ENCODE measurements at places on chromosomes 2 and 18.

- ATAC-seq, result peak; percentile 38
Measured at GRCh38 chr2:160110674-160111239, 48.3 kb upstream of the PLA2R1 start.

DNA sequence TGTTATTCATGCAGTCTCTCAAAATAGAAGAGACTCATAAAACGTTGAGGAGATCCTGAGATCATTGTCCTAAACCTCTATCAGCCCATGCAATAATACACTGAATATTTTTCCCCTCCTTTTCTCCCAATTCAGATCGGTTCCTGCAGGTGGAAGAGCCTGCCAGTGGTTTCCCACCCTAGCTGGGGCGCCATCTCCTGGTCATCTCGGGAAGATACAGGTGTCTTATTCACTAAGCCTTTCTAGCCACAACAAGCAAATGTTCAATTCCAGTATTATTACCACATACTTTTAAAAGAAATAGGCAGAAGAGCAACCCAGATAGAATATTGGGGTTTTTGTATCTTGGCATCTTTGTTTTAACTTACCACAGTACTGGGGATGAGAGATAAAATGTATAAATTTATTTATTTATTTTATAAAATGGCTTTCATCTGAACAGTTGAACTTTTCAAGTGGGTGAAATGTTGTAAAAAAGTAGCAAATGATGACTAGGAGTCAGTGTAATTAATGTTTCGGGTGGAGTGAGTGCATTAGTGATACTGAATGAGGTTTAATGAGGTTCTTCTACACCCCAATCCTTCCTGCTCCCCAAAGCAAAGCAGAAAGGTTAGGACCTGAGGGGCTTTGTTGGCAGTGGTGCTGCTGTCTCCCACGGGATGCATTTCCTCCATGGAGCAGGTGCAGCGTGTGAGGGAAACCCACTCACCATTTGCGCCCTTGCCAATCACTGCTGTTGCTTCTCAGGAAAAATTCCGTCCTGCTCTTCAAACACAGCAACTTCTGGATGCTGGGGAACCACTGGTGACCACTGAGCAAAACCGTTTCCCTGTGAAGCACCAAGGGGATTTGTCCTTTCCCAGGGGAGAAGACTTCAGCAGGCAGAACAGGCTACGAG is 147.1 kb upstream of the FHL2 start:
- peak; percentile 93 for ATAC-seq

DNA sequence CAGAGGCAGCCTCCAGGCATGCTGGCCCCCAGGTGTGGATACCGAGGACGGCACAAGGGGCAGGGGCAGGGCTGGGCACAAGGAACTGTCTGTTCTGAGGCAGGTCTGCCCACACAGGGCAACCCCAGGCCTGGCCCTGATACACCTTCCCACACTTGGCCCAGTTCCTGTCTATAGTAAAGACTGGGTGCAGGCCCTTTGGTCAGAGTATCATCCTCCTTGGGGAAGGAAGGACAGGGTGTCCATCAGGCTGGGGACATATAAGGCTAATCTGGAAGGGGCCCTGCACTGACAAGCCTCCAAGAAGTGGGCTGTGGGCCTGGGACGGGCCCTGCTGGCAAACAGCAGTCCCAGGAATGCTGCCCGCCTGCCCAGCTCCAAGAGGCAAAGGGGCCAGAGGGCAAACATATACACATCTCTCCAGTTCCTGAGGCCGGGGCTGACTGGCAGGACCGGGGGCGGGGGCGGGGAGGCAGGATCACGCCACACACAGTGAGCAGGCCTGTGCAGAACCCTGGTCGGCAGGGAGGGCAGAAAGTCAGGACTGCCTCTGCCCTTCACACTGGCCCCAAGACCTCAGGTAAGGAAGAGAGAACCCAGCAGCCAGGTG is 18.9 kb downstream of the SDC1 start:
- ATAC-seq, result peak; percentile 8

DNA sequence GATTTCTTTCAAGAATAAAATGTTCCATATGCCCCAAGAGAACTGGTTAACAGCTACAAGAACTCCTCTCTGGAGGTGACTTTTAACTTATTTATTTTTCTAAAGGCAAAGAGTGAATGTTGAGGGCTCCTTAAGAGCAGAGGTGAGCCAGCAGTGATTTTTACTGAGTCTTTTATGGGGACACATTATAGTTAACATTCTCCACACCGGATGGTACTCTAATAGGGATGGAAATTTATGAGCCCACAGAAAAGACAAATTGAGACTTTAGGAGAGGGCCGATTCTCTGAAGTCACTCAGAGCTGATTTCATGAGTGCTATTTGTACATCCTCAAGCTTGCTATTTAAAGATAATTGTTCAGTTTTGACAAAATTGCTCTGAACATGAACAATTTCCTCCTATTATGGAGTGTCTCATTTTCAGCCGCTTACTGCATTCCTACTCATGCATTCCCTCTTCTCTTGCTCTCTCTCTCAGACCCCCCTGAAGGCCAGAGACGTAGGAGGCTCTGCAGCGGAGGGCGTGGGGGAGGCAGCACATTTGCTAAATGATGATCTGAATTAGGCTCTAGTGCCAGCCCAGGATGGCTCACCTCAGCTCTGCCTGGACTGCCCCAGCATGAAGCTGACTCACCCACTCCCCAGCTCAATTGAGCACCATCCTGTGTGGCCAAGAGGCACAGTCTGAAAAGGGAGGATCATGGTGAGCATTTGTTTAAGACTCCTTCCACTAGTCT is 5.9 kb upstream of the RPL37A start:
- peak; percentile 86 for ATAC-seq

DNA sequence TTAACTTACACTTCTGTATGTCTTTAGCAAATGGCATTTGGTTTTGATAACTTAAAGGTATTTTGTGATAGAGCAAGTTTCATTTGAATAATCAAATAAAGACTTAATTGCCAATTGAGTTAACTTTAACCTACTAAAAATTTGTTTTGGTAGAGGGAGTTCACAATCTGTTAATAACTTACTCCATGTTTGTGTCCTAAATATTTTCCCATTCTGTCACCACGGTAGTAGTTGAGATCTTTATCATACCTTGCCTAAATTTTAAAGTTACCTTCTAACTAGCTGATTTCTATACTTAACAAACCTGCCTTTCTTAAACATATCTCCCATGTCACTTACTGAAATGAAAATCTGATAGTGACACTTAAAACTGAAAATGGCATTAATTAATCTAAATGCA is 127.1 kb downstream of the TMEFF2 start:
- no peak for ATAC-seq

GRCh38 chr2:179744401-179744800 is 117.0 kb downstream of the ZNF385B start:
- ATAC-seq, result no peak

DNA sequence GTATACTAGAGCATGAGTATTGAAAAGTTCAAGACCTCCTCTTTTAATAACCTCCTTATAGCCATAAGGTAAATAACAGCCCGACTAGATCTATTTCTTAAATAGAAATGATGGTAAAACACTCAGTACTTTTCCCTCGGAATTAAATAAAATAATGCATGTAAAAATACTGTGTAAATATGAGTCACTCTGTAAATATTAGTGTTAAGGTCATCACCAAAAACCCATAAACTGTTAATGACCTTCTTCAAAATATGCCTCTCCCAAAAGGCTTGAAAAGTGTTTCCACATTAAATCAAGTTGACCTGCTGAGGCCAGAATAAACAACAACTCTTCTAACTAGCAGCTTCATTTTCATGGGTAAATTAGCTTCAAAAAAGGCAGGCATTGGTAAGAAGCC is 25.3 kb upstream of the BZW1 start:
- no peak for ATAC-seq

GRCh38 chr2:30098266-30099005 is 48.4 kb upstream of the YPEL5 start:
- ATAC-seq, result no peak

GRCh38 chr2:20643060-20643459 is 7.8 kb downstream of the HS1BP3 start:
- ATAC-seq, result no peak

DNA sequence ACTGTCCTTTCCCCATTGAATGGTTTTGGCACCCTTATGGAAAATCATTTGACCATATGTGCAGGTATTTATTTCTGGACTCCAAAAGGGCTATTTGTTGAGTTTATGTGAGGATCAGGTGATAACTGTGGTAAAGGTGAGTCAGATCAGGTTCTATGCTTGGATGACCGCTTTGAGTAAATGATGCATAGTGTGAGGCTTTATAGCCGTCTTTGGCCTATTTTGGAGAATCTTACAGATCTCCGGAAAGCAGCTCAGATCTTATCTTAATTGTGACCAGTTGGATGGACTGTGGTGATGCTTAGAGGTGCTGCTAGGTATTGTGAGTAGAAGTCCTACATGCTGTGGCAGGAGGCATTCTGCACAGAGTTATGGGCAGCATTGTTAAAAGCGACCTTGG is 126.2 kb downstream of the METTL8 start:
- no peak for ATAC-seq

DNA sequence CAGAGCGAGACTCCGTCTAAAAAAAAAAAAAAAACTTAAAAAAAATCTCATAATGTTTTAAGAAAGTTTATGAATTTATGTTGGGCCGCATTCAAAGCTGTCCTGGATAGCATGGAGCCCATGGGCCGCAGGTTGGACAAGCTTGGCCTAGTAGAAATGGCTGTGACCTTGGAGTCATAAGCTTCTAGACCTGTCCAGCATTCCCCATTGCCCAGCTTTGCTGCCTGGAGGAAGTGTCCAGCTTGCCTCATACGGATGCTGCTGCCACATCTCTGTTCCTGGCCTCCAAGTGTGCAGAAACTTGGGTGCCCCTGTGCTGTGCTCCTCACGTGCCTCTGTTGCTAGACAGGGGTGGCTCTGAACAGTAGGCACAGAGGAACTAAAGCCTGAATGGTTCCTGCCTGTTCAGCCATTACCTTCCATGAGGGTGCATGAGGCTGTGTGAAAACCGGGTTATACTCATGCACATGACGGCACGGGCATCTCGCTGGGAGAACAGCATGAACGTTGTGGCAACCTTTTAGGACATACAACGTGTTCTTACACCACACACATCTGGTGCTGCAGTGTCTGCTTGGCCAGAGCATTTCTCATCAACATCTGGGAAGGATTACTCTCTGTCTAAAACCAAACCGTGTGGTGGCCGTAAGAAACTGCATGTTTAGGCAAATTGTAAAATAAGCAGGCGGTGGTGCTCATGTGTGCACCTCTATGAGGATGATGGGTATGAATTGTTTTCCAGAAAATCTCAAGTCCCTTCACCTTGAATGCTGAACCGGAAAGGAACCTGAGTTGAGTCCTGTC is 38.2 kb downstream of the FHOD3 start:
- ATAC-seq, result peak; percentile 32

DNA sequence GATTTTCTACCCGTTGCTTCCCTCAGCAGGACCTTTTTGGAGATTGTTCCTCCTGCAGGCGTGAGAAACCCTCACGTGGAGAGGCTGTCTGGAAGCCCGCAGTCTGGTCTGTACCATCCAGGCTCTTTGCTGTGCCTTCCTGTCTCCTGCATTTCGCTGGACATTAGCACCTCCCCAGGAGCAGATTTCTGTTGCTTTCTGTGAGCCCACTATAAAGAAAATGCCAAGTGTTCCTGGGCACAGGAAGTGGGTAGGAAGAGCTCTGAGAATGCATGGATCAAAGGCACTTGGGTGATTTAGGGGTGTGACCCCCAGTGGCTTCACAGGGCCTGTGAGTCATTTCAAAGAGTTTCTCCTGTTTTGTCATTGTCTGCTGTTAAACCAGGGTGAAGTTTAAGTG is 27.3 kb downstream of the SPTBN1 start:
- peak; percentile 57 for ATAC-seq

DNA sequence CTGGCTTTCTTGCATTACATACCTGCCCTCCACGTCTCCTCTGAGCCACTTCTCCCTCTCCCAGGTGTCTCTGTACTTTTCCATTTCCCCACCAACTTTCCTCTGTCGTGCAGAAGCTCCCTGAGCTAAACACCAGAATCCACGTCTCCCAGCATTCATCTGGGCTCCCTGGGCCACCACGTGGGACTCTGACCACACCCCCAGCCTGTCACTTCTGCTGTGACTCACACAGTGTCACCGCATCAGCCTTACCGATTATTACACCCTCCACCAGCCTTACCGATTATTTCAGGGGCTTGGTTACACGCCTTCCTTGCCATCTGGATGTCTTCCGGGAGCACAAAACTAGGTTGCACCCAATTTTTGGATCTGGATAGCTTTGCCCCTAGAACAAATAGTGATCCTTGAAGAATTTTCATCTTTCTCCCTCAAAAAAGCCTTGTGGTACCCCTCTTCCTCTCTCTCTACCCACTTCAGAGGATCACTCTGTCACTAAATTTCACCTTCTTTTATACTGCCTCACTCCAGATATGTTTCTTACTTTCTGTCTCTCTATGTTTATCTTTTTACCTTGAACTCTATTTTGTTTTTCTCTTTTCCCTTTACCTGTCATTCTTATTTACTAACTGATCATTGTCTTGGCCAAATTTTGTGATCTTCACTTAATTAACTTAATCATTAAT is 136.9 kb upstream of the CAB39 start:
- peak; percentile 71 for ATAC-seq

GRCh38 chr2:86298411-86299390 is 38.7 kb downstream of the REEP1 start:
- peak; percentile 45 for ATAC-seq

- ATAC-seq, result no peak
Measured at GRCh38 chr18:47334966-47335365, 83.5 kb upstream of the SKOR2 start.

DNA sequence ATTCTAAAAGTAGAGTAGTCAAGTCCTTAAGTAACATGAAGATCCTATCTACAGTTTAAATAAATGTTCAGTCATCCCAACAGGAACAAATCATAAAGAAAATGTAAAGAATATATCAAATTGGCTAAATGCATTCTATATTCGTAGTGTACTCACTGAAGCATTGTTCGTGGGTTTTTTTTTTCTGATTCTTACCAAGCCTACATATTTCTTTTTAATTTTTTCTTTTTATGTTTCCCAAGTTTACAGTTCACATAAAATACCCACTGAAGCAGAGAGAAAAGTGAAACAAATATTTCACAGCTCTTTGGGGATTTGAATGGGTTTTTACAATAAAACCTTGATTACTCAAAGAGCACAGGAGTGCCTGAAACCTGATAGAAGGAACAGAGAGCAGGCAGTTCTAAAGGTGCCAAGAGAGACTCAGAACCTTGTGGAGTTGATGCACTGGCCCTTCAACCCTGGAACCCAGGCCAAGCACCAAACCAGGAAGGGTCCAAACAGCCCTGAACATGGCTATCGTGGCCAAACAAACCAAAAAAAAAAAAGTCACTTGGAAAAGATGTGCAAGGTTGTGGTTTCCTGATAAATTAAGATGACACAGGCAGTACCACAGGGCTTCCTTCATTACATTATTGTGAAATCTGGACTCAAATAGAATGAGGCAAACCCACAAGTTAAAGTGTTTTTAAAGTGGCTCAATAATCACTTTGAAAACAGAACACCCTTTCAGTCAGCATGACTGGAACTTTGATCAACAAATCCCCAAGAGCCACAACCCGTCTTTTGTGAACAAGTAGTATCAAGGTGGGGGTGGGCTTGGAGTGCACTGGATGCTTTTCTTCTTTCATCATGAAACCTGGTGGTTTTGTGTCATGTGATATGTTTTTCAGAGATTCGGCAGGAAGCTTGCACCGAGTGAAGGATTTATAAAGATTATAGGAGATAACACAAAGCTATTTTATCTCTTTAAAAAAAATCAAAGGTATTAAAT is 245.0 kb upstream of the FN1 start:
- peak; percentile 23 for ATAC-seq
